ENCODE measurements at places on chromosomes 2 and 18.

- no peak for DNase-seq
Measured at GRCh38 chr2:179272406-179273192, 8.0 kb upstream of the SESTD1 start.

GRCh38 chr18:27005589-27005988 is 140.1 kb upstream of the AQP4 start:
- DNase-seq, result no peak

DNA sequence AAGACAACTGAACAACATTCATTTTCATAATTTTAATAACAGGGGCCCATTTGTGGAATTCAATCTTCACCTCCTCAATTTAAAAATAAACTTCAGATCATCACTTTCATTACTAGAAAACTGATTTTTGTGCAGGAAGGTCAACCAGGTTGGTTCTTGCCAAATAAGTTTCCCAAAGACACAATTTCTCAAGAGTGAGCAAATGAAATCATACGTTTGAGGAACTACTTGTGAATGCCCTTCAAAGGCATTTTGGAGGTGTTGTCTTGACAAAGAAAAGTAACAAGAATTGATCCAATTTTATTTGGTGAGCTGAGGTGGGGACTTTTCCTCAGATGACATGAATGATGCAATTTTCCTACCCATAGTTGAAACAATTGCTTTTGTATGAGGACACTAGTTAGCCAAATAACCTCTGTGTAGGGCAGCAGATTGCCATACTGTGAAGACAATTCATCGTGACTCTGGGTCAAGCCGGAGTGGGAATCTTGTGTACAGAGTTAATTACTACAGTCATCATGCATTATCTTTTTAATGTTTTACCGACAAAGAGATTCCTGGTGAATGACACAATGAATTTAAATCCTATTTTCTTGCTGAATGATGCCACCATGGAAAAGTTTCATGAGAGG is 121.8 kb downstream of the TGFA start:
- DNase-seq, result no peak

DNA sequence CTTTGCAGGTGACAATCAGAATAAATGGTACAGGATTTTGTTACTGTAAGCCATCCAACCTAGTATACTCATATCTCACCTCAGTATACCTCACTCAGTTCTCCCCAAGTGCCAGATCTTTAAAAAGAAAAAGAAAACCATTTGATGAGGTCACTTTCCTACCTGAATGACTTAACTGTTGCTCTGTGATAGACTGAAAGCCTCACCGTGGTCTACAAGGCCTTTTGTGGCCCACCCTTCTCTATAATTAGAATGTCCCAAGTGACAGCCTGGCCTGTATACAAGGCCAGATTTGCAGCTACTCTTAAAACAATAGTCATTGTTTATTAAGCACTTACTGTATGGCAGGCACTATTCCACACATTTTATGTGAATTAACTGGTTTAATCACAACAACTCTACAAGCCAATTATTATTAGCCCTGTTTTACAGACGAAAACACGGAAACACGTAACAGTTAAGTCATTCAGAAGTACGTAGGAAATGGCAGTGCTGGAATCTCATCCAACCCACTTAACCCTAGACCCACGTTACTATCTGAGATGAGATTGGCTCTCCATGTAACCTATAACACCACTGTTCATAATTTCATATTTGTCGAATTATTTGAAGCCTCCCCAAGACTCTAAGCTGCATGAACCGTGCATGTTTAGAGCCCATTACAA is 28.3 kb downstream of the PKP4 start:
- no peak for DNase-seq

- no peak for DNase-seq
Measured at GRCh38 chr2:54077088-54077900, 38.1 kb upstream of the ACYP2 start.

DNA sequence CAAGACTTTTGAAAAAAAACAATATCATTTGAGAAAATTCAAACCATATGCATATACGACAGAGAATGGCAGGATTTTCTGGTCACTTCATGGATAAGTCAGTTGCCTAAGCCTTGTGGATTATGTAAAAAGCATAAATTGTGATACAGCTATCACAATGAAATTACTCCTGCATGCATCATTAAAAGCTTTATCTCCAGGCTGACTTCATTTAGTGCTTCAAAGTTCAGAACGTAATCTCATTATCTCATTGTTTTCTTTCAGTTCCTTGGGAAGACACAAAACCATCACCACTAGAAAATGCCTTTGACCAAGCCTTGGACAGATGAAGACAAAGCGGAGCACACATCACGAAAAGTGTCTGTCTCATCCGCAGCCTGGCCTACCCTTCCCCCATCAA is 57.0 kb downstream of the L3MBTL4 start:
- no peak for DNase-seq

DNA sequence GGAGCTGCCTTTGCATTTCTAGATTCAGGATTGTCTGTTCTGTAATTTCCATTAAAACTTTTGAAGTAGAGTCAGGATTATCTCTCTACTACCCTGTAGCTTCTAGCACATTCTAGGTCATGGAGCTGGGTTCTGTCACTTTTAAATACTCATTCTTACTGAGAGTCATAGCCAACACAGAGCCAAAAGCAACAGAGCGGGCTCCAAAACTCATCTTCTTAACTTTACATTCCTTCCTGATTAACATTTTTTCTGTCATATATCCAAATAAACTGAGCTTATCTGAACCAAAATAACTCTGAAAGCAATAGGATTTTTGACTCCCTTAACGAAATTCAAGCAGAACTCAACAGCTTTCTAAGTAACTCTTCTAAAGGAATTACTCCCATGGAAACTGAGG is 12.9 kb downstream of the PREPL start:
- no peak for DNase-seq

- DNase-seq, result no peak
Measured at GRCh38 chr2:223084873-223085272, 32.9 kb downstream of the KCNE4 start.

- DNase-seq, result no peak
Measured at GRCh38 chr2:74278694-74279093, 64.5 kb downstream of the SLC4A5 start.

GRCh38 chr2:112646791-112647689 is 1.3 kb downstream of the SLC20A1 start:
- DNase-seq, result no peak

DNA sequence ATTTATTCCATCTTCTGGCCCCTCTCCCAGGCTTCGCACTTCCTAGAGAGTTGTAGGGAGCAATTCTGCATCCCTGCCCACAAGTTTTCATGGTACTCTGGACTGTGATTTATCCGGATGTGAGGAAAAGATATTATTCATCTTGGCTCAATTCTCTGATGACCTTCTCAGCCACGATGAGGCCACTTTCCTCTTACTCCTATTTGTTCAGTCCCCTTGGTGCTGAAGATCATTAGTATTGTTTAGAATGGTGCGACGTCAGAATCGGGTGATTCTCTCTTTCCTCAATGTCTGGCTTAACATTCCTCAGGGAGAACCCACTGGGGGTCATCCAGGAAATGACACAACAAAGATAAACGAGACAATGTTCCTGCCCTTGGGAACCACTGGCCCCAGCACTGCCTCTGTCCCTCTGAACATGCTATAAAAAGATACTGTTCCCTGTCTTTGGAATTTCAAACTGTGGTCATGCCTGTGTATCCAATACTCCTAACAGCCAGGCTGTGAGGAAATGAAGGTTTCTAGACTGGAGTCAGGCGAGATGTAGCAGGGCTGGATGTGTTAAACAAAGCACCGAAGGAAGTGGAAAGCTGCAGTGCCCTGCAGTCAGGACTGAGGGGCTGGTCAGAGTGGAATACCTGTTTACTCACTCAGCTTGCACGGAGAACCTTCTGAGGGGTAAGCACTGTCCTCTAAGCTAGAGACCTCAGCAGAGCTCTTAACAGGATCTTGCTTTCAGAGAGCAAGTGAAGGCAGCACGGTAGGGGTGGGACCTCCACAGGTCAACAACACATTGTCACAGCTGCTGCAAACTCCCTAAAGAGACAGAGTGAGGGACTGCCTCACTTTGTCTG is 12.9 kb upstream of the GLI2 start:
- DNase-seq, result peak; percentile 70

DNA sequence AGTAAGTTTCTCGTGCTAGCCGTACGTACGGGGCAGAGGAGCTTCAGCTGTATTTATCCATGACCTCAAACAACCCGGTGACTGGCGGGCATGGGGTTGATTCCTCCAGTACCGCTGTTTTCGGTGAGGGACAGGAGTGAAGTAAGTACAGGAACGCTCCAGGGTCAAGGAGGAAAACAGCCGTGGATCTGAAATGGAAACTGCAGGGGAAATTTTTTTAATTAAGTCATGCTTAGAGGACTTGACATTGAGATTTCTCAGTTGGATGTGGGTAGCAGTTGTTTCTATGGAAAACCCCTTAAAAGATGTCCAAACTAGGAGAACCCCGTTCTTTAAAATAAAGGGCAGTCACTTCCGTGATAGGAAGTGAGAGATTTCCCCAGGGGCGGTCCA is 1.2 kb downstream of the RAB12 start:
- DNase-seq, result no peak

DNA sequence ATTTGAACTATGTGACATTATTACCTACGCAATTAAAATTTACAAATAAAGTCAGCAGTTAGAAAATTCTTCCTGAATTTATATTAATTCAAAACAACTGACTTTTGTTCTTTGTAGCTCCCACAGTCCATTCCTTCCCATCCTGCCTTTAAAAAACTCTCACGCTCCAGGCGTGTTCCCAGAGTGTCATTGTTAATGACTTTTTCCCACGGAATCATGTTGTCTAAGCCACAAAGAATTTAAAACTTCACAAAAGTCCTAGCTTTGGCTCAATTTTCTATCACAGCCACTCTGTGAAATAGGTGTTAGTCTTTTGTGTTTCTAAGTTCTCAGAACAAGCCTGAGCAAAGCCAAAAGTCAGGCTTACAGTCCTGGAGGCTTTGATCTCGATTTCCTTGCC is 26.5 kb downstream of the SLC1A4 start:
- DNase-seq, result no peak

- DNase-seq, result no peak
Measured at GRCh38 chr2:151862700-151863099, 34.5 kb upstream of the ARL5A start.

DNA sequence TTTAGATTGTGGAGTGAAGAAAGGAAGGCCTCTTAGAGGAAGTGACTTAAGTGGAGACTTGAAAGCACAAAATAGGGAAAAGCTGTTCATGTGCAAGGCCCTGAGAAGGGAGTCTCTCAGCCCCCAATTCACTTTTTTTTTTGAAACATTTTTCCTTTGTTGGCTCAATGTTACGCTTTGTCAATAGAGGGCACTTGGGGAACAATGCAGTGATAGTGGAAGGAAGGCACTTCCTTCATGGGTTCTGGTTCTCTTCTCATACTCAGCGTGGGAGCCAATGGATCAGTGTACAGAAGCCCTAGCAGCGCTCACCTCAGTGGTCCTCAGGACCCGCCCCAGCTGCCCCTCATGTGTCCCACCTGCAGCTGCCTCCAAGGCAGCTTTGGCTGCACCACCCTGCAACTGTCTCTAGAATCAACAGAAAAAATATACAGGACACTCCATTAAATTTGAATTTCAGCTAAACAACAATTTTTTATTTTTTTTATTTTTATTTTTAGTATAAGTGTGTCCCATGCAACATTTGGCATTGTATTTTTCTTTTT is 8.6 kb upstream of the C2orf42 start:
- no peak for DNase-seq

- DNase-seq, result peak; percentile 31
Measured at GRCh38 chr2:238024986-238025385, 35.8 kb upstream of the SCLY start.

DNA sequence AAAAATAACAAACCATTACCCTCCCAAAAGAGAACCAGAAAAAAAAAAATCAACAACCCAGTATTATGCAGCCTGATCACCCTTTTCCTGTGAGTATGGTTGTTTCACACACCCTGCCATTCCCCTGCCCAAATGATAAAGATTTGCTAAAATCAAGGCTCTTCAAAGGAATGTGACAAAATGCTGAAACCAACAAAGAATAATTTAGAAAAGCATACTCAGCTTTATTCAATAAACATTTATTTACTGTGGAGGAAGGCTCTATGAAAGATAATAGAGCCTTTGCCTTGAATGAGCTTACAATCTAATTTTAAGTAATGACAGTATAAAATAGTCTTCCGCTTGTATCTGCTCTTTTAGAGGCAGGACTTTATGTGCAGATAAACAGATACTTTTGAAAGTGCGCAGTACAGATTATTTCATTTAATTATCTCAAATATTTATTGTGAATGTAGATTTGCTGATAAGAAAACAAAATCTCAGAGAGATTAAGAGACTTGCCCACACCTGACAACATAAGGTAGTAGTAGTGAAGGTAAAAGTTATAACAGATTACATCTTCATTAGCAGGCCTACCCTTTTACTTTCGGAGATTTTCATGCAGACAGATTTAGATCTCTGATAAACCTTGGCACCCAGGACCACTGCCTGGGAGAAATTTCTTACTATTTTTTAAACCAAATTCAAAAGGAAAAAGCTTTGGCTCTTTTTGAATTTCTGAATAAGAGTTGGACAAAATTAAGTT is 211.9 kb downstream of the SRBD1 start:
- DNase-seq, result no peak

DNA sequence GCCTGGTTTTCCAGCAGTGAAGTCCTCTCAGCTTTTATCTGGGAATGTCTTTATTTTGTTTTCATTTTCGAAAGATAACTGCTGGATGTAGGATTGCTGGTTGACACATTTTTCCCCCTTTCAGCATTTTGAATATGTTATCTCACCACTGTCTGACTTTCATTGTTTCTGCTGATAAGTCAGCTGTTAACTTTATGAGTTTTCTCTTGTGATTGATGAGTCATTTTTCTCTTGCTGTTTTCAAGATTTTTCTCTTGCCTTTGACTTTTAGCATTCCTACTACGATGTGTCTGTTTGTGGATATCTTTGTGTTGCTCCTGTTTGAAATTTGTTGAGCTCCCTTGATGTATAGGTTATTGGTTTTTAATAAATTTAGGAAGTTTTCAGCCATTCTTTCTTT is 85.5 kb downstream of the AGPS start:
- DNase-seq, result no peak

GRCh38 chr2:109554758-109555157 is 59.0 kb downstream of the SEPTIN10 start:
- DNase-seq, result no peak

- DNase-seq, result no peak
Measured at GRCh38 chr2:126655051-126655450, 907 bp upstream of the GYPC start.

- no peak for DNase-seq
Measured at GRCh38 chr18:43883886-43884285, 606.6 kb upstream of the SYT4 start.

DNA sequence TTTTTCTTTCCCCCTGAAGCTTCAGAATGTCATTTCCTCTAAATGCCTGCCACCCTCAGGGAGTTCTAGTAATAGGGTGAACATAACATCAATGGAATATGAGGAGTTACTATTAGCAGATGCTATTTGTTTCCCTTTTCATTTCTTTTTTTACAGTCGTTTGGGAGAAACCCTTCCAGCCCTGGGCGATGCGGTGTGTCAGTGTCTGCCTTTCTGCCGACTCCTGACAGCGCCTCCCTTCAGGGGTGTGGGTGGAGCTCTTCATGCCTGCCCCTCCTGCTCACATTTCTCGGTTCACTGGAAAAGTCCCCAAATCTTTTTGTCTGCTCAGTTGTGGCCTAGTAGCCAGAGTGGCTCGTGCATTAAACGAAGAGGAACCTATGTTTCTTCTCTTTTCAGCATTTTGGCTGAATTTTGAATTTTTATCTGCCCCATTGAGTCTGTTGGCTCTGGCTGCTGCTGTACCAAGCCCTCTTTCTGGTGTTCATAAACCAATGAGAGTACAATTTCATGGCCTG is 72.3 kb downstream of the FMNL2 start:
- DNase-seq, result no peak

- no peak for DNase-seq
Measured at GRCh38 chr18:78562531-78562961, 417.1 kb upstream of the SALL3 start.

GRCh38 chr2:162118166-162119031 is 33.6 kb downstream of the GCG start:
- DNase-seq, result peak; percentile 59
